ENCODE measurements at places on chromosomes 4 and X.

DNA sequence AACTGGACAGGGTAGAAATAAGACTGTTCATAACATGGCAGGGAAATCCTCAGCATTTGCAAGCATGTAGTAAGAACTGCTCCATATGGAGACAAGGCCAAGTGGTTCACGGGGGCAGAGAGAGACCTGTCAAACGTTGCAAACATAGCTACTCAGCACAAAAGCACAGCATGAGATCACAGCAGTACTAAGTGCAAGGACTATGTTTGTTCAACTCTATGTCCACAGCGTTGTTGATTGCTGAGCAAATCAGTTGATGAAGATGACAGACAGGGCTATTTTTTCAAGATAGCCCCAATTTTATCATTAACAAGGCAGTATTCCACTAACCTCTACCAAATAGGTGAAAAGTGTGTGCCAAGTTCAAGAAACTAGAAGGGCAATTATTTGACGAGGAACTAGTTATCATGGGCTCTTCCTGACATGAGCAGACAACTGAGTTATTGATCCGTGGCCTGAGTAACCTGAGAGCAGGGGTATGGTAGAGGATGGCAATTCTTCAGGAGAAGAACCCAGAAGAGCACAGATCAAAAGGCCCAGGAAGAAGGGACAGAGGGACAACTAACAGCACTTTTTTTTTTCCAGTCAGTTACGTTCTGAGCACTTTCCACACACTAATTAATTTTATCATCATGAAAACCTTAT lies 57.4 kb downstream of the SPOCK3 start:
- no peak for DNase-seq

GRCh38 chrX:38452603-38453002 lies 100.2 kb downstream of the OTC start:
- DNase-seq = no peak

- DNase-seq = no peak
These were observed 154.2 kb upstream of the PRDX4 start for GRCh38 chrX:23513121-23513520.

DNA sequence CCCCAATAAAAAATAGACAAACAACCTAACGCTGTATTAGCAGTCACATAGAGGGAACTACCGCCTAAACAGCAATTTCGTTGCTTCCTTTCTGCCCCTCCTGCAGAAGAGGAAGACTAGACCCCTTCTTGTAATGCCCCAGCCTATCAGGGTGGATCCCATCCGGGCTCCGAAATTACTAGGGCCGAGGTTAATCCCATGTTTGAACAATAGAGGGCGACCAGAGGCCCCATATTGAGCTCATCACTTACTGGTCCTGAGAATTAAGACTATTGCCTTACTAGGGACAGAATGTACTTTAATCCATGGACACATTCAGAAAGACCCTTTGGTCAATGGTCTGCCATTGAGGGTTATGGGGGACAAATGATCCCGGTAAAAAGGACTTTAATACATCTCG lies 11.8 kb upstream of the ZNF630 start:
- DNase-seq = peak; percentile 13

DNA sequence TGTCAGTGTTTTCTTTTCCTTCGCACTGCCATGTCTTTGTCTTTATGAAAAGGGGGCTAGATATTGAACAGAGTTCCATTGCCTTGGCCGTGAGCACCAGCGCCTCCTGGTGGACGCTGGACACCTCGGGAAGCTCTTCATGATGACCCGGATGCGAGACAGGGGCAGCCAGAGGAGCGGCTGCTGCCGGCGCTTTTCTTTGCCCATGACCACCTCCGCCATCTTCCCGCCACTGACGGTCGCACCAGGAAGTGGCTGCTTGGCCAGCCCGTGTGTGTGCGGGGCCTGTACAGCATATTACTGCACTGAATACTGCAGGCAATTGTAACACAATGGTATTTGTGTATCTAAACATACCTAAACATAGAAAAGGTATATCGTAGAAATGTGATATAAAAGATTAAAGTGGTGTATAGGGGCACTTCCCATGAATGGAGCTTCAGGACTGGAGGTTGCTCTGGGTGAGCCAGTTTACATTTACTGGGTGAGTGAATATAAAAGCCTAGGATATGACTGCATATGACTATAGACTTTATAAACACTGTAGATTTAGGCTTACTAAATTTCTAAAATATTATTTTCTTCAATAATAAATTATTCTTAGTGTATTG lies 15.8 kb upstream of the GRIA2 start:
- DNase-seq = no peak

- no peak for DNase-seq
These were observed 717 bp downstream of the EDA start for GRCh38 chrX:69616457-69617203.

GRCh38 chr4:89708903-89709421 lies 128.0 kb downstream of the SNCA start:
- DNase-seq = no peak

DNA sequence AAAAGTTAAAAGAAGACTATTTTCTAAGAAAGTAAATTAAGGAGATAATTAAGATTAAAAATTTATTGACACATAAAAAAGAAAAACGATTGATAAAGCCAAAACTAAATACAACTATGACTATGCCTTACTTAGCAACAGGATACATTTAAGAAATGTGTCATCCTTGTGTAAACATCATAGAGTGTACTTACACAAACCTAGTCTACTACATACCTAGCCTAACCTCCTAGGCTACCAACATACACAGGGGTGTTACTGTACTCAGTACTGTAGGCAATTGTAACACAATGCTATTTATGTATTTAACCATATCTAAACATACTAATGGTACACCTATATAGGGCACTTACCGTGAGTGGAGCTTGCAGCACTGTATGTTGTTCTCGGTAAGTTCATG lies 108.3 kb downstream of the ANXA10 start:
- DNase-seq = no peak

GRCh38 chr4:149370785-149371420 lies 444.7 kb downstream of the IQCM start:
- DNase-seq = peak; percentile 4

GRCh38 chr4:165016971-165017370 lies 14.8 kb upstream of the TRIM60 start:
- DNase-seq = no peak

- DNase-seq = no peak
These were observed 1746.4 kb upstream of the PCDH7 start for GRCh38 chr4:28973587-28974350.

- no peak for DNase-seq
These were observed 373.6 kb downstream of the MID1IP1 start for GRCh38 chrX:39174772-39175417.

GRCh38 chr4:125772680-125773079 lies 457.9 kb downstream of the FAT4 start:
- no peak for DNase-seq

DNA sequence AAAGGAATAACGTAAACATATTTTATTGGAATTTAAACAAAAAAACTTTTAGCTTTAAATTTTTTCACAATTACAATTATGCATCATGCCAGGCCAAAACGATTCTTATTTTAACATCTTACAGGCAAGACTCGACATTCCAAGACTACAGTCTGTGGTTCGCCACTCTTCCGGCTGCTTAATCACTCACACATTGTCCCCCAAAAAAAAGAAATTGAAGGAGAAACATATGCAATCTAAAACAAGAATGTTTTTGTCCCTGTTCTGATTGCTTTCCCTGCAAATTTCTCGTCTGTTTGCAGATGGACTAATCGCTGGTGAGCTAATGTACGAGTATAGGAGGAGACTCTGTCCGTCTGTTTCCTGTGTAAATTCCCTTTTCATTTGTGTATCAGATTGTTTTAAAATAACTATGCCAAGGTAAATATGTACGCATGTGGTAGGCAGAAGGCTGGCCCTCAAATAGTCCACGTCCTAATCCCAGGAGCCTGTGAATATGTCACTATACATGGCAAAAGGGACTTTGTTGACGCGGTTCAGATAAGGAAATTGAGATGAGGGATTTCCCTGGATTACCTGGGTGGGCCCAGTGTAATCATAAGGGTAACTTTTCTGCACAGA lies 37.7 kb upstream of the MTNR1A start:
- no peak for DNase-seq

DNA sequence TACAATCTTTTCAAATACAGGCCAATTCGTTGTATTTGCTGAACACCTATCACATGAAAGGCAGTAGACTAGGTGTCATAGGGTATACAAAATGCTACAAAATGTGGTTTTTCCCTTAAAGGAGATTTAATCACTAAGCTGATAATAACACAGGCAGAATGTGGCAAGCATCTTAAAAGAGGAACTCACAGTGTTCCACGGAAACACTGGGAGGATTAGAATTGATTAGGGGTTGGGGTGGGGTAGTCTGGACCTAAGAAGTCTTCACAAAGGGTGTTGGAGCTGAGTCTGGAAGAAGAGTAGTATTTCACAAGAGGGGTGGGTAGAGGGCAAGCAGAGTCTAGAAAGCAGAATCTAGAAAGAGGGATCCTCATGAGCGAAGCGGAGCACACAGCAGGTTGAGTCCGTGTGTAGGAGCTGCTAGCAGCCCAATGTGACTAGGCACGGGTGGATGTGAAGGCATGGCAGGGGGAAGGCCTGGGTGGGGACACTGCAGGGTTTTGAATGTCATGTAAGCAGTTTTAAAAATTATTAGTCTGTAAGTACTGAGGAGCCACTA lies 123.6 kb downstream of the MGST2 start:
- no peak for DNase-seq

DNA sequence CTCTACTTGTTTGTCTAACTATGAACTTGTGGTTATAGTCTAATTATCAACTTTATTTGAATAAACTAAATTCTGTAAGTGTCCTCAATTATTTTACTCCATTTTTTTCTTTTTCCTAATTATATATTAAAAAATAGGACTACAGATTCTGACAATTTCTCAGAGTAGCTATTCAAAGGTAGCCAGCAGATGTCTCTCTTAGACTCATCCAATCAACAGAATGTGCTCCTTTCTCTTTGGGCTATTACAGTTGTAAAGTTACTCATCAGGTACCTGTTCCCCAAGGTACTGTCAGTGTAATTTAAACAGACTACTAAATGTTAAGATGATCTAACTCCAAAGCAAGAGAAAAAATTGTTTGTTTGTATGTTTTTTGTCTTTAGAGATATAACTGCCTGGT lies 248.6 kb downstream of the PCDH18 start:
- no peak for DNase-seq

DNA sequence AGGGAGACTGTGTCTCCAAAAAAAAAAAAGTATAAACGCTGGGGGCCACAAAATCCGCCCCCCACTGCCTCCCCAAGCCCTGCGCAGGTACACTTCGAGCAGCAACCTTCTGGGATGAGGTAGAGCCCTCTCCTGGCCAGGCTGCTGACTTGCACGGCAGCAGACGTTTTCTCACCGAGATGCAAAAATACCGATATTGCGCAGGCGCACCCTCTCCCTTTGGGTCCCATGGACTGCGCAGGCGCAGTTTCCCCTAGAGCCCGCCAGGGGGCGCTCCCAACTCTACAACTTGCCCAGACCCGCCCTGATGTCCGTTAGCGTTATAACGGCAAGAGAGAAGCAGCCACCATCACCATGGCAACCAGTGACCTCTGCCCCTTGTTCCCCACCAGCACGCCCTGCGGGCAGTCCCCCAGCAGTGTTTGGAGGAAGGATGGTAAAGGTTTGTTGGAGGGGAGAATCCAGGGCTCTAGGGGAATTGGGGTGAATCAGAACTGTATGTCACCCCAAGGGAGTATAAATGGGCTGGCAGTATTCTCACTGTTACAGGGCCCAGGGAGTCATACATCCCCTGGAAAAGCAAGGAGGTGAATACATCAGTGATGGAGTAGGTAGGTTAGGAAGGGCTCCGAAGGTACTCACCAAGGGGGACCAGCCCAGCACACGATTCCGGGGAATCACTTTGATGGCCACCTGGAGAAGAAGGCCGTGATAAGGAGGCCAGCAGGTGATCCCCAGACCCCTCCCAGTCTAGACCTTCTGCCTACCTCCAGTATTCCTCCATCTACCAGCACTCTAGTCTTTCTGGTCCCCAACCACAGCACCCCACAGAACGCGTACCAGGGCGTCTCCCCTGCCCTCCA lies 1.5 kb downstream of the PIM2 start:
- peak; percentile 45 for DNase-seq

GRCh38 chrX:106363214-106363613 lies 195.1 kb downstream of the PWWP3B start:
- no peak for DNase-seq

DNA sequence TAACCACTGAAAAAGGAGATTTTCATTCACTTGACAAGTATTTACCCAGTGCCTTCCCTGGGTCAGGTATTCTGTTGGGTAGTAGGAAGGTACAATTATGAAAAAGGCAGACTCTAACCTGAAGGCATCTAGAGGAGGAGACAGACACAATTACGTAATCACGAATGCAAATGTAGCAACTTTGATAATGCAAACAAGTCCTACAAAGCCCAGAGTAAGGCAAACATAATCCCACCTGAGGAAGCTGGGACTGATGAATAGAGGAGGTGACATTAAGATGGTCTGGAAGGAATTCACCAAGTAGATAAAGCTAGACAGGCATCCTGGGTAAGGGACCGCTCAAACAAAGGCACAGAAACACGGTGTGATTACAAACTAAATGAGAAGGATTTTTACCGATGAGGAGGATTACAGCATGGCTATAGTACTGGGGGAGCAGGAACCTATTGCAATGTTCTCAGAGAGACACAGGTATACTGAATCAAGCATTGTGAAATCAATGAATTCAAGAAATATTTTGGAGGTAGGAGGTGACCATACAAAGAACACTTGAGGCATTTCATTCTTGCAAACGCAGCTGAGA lies 37.1 kb downstream of the TMEM150C start:
- no peak for DNase-seq

GRCh38 chr4:23814587-23814986 lies 75.3 kb downstream of the PPARGC1A start:
- no peak for DNase-seq

DNA sequence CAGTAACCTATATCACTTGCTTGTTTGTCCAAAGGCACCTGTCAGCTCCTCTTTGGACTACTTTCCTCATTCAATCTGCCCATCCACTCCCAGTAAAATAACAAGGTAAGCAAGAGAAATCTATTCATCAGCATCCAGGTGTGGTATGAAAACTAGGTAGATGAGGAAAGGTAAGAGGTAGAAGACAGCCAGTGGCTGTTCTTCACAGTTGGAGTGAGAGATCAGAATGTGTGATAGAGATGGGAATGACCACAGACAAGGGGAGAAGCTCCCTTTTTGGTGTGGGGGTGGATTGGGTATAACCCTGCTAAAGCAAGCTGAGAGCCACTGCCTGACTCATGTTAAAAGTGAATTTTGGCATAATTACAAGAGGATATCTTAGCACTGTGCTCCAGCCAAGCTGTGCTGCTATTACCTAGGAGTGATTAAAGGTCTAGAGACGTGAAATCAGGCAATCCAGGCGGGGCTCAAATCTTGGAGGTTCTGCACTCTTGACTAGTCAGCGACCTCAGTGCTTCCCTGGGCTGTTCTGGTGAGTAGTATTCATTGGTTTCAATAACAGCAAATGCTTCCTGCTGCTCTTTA lies 28.1 kb upstream of the RASL11B start:
- DNase-seq = no peak

DNA sequence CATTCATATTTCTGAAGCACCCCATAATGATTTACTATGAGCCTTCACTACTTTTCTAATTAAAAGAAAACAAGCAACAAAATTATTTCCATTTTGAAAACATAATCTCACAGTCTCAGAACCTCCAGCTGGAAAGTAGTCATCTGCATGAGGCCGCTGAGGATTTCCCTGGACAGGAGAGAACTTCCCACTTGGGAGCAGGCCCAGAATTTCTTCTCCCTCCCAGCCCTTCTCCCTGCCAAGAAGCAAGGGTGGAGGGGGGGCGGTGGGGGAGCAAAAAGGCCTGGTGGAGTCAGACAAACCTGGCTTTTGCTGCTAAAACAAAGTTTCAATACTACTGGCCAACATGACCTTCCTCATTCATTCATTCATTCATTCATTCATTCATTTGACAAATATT lies 167.3 kb downstream of the PJA1 start:
- no peak for DNase-seq

Measured in H54 (cell line).